ENCODE measurements at places on chromosomes 12 and 14.

DNA sequence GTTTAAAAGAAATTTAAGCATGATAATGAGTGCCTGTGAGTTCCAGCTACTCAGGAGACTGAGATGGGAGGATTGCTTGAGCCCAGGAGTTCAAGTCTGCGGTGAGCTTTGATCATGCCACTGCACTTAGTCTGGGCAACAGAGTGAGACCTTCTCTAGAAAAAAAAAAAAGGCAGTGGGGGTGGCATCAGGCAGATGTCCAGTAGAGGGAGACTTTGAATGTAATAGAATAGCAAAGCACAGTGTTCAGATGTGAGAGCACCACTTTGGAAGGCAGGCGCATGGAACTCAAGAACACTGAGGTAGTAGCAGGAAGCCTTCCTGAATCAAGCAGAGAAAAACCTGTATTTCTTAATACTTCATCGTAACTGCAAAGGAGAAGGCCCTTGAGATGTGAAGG lies 394.5 kb upstream of the GARIN6 start:
- no peak for DNase-seq

GRCh38 chr12:74021937-74022336 lies 515.7 kb upstream of the ATXN7L3B start:
- peak; percentile 22 for DNase-seq

DNA sequence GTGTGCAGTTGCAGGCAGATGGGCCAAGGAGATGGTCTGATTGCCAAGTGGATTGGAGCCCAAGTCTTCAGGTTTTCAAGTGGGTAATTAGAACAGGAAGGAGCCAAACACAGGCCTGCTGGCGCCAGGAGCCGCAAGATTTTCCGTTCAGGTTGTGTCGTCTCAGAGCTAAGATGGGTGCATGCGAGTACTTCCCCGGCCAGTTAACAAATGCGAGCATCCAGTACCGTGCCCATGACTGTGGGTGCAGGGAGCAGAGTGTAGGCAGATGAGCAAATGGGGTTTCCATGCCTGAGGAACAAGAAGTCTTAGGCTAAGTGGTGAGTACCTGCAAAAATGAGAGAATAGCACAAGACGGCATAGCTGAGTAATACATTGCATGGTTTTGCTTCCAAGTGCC lies 90.5 kb downstream of the CHST11 start:
- DNase-seq = no peak

- DNase-seq = no peak
Measured at GRCh38 chr14:101193106-101193844, 289.8 kb upstream of the RTL1 start.

GRCh38 chr14:21771671-21772070 lies 98.1 kb upstream of the OR4E1 start:
- DNase-seq = no peak

GRCh38 chr12:80187660-80188090 lies 88.3 kb downstream of the OTOGL start:
- peak; percentile 10 for DNase-seq
